ENCODE measurements at places on chromosomes 2 and 18.

DNA sequence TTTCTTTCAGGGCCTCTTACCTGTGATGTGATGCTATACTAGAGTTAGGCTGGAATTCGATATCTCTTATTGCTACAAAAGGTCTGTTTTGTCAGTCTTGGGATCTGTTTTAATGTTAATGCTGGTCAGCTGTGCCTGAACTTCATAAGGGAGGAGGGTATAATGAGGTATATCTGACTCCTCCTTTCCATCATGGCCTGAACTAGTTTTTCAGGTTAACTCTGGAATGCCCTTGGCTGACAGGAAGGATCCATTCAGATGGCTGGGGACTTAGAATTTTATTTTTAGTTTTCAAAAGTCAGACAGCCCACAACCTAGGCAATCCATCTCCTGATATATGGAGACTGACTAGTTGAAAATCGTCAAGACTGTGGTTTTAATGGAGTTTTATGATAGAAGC lies 35.9 kb upstream of the TBC1D8 start:
- no peak for DNase-seq

DNA sequence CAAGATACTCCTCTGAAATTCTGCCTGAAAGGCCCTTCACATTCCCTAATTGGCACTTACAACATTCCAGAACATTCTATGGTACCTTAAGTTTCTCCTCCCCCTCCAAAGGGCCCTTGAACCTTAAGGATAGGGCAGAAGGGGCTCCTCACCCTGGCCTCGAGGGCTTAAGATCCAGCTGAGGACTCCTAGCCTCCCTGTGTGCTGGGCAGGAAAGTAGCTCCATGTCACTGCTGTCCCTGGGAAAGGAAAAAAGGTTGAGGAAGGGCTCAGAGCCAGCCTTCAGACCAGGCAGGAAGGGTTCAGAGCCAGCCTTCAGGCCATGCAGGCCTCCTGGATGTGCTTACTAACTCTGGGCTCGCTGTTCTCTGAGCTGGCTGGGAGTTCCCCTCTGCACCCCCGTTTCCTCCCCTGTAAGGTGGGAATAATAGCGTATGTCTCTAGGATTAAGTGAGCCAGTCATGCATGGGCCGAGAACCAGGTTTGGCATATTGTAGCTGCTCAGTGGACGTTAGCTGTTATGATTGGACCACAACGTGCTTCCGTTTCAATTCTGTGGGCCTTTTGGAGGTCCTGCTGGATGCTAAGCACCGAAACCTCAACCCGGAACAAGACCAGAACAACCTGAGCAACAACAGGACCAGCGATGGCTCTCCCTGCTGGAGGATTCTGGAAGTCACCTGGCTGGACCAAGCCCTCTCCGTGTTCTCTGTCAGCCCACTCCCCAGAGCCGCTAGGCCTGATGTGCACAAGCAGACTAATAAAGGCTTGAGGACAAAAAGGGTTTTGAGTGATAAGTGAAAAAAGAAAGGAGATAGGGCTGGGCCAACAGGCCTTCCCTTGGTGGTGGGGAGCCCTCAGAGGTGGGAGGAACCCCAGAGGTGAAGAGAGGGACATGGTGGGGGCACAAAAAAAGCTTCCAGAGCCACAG lies 1.0 kb upstream of the B3GNT7 start:
- DNase-seq = no peak

- DNase-seq = no peak
Measured at GRCh38 chr2:73999881-74000597, 15.3 kb downstream of the TET3 start.

DNA sequence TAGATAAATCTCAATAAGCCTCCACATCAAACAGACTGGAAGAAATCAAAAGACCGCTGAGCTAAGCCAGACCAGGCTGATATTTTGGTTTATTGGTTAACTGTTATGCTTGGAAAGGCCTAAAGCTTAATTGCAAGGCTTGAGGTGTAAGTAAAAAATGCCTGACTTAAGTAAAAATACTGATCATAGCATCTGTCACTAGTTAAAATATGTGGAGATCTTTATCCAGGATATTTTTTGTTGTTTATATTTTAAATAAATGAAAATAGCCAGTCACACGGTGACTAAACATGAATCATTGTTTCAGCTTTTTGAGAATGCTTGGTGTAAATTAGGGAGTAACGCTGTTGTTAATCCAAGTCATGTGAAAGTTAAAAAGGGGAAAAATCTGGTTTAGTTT lies 127.9 kb downstream of the THADA start:
- peak; percentile 68 for DNase-seq

GRCh38 chr2:177693658-177694339 lies 301.2 kb downstream of the AGPS start:
- no peak for DNase-seq

- no peak for DNase-seq
Measured at GRCh38 chr2:241334813-241335212, 19.1 kb downstream of the SEPTIN2 start.

DNA sequence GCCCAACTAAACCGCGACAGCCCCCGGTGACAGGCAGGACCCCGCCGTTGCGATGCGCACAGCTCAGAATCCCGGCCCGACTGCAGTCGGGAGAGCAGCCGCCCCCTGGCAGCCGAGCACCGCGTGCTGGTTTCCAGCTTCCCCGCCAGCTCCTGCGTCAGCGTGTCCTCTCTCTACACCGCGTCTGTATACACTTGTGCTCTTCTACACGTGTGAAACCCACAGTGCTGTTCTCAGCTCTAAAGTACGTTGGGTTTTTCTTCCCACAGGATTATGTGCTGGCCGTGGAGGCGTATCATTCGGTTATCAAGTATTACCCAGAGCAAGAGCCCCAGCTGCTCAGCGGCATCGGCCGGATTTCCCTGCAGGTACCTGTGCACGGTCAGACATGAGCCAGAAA lies 54.0 kb downstream of the ADI1 start:
- no peak for DNase-seq

DNA sequence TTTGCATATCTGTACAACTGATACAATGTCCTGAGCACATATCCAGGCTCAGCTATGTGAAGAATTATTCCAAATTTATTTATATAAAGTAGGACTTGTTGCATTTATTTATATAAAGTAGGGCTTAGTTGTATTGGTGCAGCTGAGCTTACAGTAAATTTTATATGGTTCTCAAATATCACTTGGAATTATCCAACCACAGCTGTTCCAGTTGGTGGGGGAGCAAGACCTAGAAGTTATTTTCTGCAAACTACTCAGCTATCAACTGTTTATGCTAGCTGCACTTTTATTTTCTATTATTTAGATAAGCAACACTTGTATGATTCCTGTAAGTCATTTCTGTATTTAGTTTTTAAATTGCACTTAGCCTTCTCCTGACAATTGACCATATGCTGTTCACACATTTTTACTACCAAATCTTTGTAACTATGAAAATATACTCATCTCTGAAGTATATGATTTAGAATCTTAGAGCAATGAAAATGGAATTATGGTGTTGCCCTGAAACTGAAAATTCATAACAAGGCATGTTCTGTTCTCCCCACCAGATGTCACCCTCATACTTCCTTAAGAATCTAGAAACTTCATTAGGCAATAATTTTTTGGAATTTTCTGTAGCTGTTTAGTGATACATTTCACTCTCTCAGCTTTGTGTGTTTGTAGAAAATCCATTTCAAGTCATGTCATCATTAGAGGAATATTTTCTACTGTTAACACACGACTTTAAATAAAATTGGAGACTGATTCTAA lies 157.0 kb upstream of the CBLN2 start:
- peak; percentile 16 for DNase-seq

- peak; percentile 62 for DNase-seq
Measured at GRCh38 chr2:179410552-179411356, 146.1 kb upstream of the SESTD1 start.

DNA sequence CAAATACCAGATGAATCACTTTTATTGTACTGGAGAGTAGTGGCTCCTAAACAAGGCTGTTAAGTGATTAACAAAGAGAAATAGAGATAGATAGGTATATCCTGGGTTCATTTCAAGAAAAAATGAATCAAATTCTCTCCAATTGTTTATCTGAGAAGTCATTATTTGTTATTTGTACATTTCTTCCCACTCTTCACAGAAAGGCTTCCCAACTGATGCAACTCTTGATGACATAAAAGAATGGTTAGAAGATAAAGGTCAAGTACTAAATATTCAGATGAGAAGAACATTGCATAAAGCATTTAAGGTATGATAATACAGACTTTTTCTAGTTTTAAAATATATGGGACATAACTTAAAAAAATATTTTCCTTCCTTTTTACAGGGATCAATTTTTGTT lies 7.9 kb downstream of the SSB start:
- no peak for DNase-seq

DNA sequence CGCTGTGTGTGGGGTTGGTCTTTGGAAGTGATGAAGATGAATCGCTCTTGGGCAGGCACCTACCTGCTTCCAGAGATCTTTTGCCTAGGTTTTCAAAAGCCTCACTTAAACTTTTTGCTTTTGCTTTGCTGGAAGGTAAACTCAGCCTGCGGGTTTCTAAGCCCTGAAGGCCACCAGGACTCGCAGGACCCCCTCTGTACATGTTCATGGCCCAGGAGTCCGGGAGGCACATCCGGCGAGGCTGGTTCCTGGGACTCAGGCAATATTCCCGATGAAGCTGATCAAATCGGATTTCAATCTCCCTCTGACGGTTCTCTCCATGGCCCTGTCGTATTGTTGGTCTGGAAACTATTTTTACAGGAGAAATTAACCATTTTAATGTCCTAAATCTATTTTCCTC lies 13.2 kb downstream of the HJURP start:
- DNase-seq = no peak

- DNase-seq = no peak
Measured at GRCh38 chr18:66993492-66993891, 389.6 kb upstream of the CDH19 start.

DNA sequence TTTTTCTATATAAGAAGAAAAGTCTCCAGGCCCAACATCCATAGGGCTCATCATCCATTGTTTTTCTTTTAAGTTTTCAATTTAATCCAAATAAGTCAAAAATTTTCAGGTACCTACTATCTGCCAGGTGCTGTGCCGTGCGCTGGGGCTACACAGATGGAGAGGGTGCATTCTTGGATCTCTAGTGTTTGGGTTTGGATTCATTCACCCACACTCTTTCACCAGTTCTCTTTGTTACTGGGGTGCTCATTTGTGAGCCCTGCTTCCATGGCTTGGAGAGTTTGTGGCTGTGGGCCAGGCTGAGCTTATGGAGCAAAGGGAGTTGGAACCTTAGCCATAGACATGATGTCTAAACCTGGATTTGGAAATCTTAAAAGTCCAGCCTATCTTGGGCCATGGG lies 51.0 kb downstream of the CDK15 start:
- no peak for DNase-seq

DNA sequence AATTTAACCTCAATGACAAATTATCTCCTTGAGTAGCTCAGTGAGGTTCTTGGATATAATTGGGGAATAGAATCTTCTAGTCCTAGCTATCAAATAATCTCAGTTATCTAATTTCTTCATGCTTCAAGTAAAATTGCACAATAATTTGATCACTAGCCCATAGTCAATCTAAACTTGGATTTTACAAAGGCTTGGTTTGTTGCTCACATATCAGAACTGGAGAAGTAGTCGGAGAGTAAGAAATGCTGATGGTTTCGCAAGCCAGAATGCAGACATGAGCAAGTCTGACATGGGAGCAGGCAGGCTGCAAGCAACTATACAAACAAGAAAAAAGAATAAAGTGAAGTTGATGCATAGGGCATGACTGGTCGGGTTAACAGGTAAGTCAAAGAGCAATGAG lies 11.7 kb upstream of the PDE11A start:
- DNase-seq = no peak

DNA sequence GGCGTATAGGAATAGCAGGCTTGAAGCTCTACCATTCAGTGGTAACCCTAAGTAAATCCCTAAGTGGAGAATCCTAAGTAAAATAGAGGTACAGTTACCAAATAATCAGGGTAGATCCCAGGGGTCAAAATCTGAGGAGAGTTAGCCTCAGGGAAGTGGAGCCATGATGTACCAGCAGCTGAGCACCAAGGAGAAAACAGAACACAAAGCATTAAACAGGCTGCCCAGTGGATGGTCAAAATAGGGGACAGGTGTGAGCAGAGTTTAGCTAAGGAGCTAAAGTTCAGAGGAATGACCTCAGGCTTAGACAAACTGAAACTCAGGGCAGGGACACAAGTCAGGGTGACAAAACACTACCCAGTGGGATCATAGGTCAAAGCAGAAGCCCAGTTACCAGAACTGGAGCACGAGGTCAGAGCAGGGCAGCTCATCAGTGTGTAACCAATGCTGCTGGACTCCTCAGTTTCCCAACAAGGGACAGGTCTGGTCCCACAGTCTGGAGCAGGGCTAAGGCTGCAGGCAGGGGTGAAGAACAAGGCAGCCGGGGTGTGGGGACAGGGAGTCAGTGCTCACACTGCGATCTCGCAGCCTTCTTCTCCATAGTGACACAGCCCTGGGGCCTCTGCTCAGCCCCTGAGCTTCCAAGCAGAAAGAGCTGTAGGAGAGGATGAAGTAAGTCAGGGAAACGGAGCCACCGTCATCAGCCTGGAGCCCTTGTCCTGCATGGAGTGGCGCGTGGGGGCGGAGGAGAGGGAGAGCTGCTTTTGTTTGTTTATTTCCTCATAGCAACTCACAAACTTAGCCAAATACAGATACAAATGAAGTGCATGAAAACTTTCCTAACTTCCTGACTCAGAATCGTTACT lies 264.0 kb downstream of the MREG start:
- no peak for DNase-seq

DNA sequence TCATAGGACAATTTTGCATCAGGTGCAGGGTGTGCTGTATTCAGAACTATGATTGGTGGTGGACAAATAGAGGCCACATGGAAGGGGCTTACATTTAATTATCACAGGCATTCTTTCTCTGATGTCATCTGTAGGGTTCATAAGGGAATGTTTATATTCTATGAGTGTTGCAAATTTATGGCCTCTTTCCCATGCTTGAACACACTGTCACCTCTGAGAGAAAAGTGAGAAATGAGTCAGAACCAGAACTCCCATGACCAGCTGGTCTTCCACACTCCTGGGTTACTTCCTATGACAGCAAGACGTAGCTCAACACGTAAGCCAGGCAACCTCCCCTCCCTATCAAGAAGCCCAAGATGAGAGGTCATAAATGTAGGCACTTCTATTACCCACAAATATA lies 310.8 kb downstream of the PIEZO2 start:
- peak; percentile 15 for DNase-seq

DNA sequence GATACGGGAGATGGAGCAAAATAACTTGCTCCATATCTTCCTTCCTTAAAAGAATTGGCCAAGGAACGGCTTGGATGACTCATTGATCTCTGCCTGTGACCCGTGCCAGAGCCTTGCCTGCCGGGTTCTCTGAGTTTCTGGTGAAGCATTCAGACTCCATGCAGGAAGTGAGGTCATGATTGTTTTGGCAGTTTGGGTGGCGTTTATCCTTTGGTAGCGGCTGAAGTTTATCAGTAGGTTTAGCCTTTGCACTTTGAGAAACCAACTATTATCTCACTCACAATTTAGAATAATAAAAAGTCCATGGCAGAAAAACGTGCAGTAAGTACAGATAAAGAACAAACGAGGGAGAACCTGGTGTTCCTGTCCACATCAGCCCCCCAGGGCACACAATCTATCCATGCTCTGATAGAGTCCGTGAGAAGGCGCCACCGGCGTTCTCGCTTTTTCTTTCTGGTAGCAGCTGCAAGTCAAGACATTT lies 15.0 kb upstream of the CTAGE1 start:
- DNase-seq = peak; percentile 93

- DNase-seq = no peak
Measured at GRCh38 chr18:31241425-31241824, 76.5 kb upstream of the DSG1 start.
